ENCODE measurements at places on chromosomes 2 and 18.

- no peak for DNase-seq
These were observed 4.3 kb downstream of the GPR17 start for GRCh38 chr2:127650041-127650784.

GRCh38 chr2:201939453-201939941, 94.2 kb upstream of the FZD7 start:
- DNase-seq, result peak; percentile 84

- no peak for DNase-seq
These were observed 18.2 kb upstream of the HMSD start for GRCh38 chr18:63930773-63931354.

DNA sequence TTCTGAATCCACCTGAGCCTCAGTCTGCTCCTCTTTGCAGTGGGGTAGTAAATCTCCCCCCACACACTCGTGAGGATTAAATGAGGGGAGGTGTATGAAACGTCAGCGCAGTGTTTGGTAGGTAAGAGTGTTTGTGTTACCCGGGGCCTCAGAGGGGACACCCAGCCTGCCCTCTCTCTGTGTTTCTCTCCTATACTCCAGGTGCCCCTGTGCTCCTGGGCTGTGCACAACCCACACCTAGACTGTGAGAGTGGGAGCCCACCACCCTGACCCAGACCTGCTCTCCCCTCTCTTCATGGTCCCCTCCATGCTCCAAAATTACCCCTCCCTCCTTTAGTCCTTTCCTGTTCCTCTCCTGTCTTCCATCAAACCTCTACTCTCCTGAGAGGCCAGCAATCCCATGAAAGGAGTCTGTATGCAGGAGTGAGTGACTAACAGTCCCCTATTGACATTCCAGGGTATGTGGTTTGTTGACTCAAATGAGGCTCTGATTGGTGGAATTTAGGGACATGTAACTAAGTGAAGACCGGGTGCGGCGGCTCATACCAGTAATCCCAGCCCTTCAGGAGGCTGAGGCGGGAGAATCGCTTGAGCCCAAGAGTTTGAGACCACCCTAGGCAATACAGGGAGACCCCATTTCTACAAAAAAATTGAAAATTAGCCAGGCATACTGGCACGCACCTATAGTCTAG, 10.4 kb downstream of the CIB4 start:
- no peak for DNase-seq

- no peak for DNase-seq
These were observed 417.4 kb upstream of the PIK3C3 start for GRCh38 chr18:41537666-41538065.

- DNase-seq, result no peak
These were observed 755 bp downstream of the NEUROD1 start for GRCh38 chr2:181679544-181679979.

DNA sequence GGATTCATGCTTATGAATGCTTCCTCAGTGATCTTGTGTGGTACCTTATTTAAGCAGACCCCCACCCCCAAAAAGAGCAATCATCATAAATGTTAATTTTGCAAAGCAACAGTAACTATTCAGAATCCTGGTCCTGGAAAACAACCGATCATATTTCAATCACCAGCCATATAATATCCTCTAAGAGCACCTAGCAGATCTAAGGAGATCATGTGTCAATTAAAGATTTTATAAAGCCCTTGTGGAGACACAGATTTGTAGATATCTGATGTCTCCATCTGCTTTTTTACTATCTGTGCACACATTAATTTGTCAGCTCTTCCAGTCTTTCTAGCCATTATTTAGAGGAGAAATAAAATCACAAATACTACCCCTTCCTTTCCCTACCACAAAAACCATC, 423.7 kb downstream of the TGIF1 start:
- DNase-seq, result no peak

GRCh38 chr2:23302591-23302990, 82.4 kb upstream of the KLHL29 start:
- DNase-seq, result no peak

DNA sequence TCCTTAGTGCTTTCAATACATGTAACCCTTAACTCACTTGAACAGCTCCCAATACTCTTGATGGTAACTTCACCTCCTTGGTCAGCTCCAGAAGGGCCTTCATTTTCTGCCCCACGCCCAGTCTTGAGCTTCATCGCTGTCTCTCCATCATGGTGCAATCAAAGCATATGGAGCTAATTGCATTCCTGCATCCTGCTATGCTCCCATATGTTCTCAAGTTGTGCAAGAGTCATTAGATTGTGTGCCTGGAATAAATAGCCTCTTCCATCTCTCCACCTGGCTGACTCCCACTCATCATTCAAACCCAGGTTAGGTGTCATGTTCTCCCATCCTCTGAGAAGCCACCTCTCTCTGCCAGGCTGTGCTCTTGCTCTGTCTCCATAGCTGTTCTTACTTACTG, 364.5 kb upstream of the RGPD4 start:
- peak; percentile 62 for DNase-seq

GRCh38 chr2:171267855-171268629, 107.3 kb upstream of the TLK1 start:
- DNase-seq, result no peak

DNA sequence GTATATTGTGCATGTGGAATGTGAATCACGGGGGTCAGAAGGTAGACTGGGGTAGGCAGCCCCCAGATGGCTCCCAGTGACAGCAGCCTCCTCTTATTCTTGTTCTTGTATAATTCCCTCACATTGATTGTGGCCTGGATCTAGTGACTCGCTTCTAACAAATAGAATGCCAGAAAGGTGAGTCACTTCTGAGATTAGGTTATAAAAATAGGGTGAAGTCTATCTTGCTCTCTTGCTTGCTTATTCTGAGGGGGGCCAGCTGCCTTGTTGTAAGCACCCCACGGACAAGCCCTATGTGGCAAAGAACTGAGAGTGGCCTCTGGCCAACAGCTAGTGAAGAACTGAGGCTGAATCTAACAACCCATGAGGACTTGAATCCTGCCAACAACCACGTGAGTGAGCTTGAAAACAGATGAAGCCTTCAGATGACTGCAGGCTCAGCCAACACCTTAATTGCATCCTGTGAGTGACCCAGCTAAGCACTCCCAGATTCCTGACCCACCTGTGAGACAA, 15.6 kb upstream of the RMND5A start:
- DNase-seq, result no peak

DNA sequence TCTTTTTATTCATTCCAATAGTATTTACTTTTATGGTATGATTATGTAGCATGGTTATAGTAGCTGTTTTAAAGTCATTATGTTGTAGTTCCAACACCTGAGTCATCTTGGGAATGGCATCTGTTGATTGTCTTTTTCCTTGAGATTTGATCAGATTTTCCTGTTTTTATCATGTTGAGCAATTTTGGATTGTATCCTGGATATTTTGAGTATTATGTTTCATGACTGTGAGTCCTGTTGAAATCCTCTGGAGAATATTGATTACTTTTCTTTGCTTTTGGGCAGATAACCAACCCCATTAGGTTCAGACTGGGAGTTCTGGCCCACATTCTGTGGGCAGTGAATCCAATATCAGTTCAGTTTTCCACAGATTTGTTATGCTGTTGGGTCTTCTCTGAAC, 163.2 kb upstream of the SPRED2 start:
- no peak for DNase-seq

GRCh38 chr2:131040661-131041401, 52.4 kb downstream of the FAM168B start:
- no peak for DNase-seq

DNA sequence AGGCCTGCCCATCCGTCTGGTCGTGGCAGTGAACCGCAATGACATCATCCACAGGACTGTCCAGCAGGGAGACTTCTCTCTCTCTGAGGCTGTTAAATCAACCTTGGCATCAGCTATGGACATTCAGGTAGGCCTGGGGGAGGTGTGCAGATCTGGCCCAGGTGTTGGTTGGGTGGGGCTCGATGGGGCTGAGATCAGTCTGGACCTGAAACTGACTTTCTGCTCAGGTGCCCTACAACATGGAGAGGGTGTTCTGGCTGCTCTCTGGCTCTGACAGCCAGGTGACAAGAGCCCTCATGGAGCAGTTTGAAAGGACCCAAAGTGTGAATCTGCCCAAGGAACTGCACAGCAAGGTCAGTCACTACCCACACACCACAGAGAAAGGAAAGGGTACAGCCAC, 12.6 kb downstream of the THNSL2 start:
- DNase-seq, result no peak

- no peak for DNase-seq
These were observed 418.4 kb downstream of the NUP35 start for GRCh38 chr2:183542606-183543005.

- no peak for DNase-seq
These were observed 442.1 kb upstream of the MEX3C start for GRCh38 chr18:51639541-51639940.

DNA sequence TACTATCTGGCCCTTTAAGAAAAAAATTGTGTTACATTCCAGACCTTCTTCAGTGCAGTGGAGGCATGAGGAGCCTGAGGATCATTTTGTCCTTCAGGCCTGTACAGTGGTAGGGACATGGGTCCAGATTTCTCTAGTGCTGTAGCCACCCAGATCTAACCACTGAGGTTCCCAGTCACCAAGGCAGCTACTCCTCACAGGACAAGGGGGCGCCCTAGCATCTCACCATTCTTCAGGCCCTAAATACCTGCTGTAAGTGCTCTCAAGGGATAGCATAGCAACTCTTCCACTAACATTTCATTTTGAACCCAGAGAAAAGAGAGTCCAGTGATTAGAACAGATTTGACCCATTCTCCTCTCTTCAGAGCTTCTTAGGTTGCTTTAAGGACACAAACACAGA, 1533.0 kb downstream of the LRP1B start:
- DNase-seq, result no peak

DNA sequence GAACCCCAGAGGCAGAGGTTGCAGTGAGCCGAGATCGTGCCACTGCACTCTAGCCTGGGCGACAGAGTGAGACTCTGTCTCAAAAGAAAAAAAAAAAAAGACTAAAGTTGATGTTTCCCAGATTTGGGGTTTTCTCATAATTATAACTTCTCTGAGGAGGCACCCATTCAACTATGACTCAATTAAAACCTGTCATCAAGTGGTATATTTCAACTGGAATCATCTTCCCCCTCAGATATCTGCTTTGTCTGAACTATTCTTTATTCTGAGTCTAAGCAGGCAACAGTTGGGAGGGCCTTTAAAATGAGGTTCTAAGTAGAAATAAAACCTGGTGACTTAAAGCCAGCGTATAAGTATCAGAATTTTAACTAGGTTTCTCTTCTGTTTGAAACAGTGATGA, 88.5 kb downstream of the PTRHD1 start:
- DNase-seq, result no peak

DNA sequence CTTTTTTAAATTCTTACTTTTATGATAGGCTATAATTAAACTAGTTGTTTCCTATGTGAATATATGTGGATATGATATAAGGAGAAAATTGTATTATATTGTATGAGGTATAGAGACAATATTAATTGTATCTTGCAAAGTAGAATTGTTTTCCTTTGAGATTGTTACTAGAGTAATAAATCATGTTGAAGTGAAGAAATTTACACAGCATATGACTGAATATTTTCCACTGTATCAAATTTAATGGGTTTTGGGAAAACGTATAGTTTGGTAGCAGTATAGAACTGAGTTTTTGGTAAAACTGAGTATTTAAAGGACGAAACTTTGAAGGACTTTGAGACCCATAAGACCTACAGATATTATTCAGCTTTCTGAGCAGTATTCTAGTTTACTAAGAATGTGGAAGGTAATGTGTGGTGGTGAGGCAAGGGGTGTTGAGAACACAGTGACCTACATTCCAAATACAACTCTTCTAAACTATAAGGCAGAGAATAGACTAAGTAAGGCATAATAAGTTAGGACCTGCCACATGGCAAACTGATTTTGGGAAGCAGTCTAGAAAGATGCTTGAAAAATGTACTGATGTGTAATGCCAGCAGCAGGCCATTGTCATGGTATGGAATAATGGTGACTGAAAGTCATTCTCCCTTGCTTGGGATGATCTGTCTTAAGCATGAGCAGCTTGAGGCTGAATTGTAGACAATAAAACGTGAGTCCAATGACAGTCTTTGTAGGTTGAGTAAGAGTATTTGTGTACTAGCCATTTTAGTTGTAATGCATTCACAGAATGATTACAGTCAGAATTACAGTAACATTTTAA, 29.6 kb downstream of the PKP4 start:
- DNase-seq, result no peak

Data from NCI-H1694 treated with DMSO at 0.1 percent for 48 hours (cell line).